ENCODE measurements at places on chromosomes 2 and 18.

- DNase-seq, result no peak
Observed at GRCh38 chr2:109164739-109165221, 35.8 kb downstream of the SH3RF3 start.

DNA sequence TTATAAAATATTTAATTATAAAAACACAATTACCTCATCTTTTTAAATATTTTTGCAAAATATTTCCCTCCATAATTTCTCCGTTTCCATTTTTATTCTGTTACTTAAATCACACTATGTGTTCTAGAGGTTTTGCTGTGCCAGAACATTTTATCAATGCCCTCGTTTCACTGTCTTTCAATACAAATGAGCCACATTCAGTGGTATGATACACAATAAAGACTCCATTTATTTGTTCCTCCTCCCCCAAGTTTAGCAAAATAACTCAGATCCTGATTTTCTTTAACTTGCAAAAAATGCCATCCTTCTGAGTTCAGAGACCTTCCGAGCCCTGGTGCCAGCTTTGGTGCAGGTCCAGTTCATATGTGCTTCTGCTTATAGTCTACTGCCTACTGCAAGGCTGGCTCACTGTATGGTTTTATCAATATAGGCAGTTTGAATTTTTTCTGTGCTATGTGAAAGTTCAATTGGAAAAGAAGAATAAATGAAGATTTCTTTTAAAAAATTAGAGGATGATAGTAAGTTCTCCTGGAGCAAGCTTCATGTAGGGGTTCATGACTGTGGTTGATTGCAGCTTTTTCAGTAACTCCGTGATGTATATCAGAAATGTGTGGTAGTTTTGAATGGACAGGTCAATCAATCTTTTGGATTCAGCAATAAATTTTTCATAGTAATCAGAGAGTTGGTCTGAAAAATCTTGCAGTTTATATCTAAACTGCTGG is 42.5 kb downstream of the APOB start:
- DNase-seq, result no peak

- DNase-seq, result no peak
Observed at GRCh38 chr2:20172273-20173055, 52.5 kb downstream of the SDC1 start.

DNA sequence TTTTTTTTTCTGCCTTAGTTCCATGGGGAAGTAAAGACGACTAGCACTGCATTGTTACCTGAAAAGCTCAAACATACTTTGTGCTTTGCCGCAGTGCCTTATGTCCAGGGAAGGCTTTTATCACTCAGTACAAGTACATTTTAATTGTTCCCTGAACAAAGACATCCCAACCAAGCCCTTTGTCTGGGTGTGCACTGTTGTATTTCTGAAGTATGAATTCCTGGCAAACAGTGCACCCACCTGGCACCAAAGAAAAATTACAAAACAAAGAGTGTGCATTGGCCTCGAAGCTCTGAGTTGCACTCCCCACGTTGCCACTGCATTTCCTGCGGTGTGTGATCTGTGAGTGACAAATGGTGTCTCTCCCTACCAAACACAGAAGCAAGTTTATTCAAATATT is 858.5 kb upstream of the PIK3C3 start:
- DNase-seq, result peak; percentile 77

DNA sequence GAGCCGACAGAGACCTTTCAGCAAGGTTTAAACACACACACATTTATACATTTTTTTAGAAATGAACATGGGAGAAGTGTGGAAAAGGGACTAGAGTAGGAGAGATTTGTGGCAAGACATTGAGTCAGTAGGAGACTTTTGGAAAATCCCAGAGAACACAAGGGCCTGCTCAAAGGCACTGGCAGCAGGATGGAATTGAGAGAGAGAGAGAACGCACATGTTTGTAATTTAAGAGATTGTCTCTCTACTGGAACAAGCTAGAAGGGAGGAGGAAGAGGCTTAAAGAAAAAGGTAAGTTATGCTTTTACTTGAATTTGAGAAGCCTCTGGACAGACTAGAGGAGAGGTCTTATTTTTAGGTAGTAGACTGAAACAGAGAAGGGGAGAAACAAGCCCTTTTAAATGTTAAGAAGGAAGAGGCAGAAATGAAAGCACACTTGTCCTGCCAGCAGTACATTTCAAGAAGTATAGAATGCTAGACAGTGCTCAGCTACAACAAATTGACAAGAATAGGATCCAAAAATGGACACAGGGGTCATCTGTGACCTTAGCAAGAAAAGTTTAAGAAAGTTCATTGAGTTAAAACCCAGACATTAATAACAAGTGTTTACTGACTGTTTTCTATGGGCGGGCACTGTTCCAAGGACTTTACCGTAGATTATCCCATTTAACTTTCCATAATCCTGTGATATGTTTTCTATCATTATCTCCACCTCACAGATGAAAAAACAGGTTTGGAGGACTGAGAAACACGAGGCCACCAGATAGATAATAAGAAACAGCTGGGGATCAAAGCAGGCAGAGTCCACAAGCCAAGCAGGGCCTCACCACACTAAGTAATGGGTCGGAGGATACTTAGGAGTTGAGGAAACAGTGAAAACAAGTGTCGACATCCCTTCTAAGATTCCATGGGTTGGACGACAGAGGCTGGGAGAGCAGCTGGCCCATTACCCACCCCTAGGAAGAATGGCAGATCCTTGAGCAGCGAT is 306.5 kb upstream of the NRP2 start:
- no peak for DNase-seq

DNA sequence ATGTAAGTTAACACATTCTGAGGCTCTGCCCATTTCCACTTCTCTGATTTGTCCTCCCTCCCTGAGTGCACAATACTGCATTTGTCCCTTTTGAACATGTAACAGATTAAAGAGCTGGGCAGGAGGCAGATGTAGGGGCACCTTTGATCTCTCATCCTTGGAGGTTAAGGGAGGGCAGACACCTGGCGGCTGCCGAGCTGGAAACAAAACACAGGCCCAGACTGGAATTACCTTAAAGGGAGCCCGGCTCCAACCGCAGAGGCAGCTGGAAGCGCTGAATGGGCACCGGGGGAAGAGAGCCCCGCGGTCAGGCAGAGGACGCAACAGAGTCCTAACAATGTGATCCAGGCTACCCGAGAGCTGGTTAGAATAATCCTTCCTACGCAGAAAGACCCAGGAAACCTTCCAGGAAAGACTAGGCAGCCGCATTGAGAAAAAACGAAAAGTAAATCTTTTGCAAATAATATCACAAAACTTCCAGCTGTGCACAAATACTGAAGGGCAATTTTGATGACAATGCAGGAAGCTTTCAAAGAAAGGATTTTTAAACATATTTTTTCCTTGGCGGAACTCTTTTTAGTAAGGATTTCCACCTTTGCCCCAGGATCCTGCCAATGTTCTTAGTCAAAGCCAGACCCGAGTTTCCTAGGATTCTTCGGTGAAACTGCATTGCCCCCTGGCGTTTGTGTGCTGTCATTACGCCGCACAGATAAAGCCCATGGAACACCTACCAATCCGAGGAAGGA is 216.0 kb downstream of the TGIF1 start:
- DNase-seq, result peak; percentile 65

All from NCI-H1092 treated with DMSO at 0.1 percent for 48 hours (cell line).